ENCODE measurements at places on chromosomes 6 and 20.

- DNase-seq = no peak
Measured at GRCh38 chr20:3400260-3401155, 7.0 kb downstream of the DNAAF9 start.

- DNase-seq = no peak
Measured at GRCh38 chr6:145139140-145139850, 596.0 kb downstream of the EPM2A start.

GRCh38 chr6:111367393-111368088 lies 115.5 kb downstream of the REV3L start:
- DNase-seq = no peak

DNA sequence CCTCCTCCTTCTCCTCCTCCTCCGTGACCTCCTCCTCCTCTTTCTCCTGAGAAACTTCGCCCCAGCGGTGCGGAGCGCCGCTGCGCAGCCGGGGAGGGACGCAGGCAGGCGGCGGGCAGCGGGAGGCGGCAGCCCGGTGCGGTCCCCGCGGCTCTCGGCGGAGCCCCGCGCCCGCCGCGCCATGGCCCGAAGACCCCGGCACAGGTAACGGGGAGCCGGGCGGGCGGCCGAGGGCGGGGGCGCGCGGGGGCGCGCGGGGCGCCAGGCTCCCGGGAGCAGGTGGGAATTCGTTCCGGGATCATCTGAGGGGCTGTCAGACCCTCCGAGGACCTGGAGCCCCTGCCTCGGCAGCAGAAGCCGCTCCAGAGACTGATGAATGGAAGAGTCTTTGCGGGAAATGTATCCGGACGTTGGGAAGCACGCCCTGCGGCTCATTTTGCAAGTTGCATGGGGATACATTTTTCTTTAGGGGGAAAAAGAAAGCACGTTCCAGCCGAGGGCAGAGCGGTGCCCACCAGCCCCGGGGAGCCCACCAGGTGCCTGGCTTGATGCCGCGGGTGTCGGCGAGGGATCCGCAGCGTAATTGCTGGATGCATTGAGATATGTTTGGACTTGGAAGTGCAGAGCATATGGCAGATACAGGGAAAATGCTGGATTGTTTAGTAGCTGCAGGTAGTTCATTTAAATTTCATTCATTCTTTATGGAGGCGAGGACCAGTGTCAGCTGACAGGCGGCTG lies 394 bp downstream of the MYB start:
- no peak for DNase-seq

DNA sequence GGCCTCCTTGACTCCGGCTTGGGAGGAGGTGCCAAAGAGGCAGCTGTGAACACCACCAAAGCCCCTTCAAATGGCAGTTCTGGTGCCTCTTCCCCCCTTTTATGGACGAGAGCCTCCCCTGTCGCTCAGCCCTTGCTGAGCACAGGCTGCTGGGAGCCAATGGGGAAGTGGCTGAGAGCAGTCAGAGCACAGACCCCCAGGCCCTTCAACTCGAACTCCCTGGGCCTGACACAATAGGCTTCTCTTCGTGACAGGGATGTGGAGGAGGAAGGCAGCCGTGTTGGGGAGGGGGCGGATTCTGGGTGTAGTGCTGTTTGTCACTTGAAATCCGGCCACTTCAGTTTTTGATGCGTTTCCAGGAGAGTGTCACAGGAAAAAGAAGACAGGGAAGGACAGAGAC lies at the start of gene PDYN:
Gene PDYN, minus strand, starts transcription at position 73 of the 400 bp plus-strand sequence. CDS start 10,974 bp downstream, outside the sequence.
- no peak for DNase-seq

DNA sequence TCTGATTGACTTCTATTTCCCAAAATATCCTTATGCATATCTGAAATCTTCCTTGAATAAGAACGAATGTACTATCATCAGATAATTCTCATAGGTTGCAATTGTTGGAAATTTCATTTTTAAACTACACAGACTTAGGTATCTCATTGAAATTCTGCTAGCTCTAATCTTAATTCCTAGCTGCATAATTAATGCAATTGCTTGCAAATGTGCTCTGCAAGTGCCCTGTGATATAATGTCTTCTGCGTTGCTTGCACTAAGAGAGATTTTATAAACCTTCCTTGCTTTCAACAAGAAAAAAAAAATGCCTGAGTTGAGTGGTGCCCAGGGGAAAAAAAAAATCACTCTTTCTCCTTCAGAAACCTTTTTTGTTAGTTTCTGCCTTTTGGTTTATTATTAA lies 354.9 kb downstream of the TFAP2A start:
- no peak for DNase-seq

DNA sequence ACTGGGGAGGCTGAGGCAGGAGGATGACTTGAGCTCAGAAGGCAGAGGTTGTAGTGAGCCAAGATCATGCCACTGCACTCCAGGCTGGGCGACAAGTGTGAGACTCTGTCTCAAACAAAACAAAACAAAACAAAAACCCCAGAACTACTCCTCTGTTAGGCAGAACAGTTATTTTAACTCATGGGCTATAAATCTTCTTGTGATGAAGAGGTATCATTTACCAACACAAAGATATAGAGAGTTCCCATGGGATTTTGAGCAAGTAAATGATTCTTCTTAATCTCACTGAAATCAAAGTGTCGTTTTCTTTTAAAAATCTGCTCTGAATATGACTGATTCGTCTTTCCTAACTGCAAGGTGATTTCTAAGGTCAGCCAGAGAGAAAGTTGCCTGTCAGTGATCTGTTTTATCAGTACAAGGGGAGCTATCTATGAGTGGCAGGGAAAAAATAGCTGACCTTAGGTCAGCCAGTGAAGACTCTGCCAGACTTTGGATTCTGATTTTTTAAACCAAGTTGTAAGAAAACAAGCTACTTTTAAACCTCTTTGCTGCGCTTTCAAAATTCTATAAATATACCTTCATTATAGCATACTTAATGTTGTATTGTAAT lies 3.8 kb upstream of the DSP start:
- DNase-seq = no peak

DNA sequence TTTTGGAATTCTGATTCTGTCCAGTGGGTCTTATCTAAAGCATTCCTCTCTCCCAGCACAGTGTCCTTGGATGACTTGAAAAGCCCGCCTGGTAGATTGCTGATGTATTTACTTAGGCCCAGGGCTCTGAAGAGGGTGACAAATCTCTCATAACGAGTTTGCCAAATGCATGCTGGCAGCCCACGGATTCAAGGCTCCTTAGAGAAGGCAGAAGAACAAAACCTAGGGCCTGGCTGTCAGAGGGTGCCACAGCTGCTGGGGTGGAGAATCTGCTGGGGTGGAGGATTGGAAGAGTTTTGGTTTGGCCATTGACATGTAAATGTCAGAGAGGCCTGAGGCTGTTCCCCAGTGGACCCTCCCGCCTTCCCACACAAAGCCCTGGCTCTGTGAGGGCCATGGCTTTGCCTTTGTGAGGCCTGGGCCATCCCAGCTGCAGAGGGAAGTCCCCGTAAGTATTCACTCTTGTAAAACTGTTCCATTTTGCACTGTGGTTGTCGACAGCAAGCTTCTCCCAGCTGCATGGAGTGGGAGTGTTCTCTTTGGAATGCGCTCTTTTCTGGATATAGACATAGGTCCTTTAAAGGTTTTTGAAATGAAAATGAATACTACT lies 50.3 kb downstream of the ANKRD6 start:
- no peak for DNase-seq

DNA sequence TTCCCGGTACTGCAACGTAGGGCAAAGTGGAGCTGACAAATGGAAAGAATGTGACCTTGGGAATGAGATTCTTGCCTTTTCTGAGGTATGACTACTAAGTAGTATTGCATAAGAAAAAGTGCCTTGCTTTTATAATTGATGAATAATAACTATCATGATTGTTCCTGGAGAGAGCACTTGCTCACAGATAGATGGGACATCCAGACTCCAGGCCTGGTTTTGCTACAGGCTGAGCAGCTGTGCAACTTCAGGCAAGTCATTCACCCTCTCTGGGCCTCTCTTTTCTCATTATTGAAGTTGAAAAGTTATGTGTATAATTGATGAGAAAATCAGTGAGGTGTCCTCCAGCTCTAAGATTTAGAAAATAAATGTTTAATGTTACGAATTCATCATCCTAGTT lies 53.6 kb upstream of the MBOAT1 start:
- no peak for DNase-seq

DNA sequence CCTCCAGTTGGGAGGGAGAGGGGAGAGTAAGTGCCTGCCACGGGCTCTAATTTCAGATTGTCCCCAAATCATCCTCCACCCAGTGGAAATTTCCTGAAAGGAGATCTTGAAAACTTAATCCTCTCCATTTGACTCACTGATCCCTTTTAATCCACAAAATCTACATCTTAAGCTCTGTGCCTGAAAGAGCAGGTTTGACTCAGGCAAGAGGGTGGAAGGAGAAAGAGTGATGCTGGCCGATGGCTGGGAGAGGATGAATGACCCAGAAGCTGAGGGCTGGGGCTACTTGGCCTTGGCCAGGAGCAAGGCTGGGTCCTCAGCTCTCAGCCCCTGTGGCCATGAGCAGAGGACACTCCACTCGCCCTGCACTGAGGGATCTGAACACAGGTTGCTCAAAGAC lies 8.1 kb downstream of the BPIFA2 start:
- no peak for DNase-seq

DNA sequence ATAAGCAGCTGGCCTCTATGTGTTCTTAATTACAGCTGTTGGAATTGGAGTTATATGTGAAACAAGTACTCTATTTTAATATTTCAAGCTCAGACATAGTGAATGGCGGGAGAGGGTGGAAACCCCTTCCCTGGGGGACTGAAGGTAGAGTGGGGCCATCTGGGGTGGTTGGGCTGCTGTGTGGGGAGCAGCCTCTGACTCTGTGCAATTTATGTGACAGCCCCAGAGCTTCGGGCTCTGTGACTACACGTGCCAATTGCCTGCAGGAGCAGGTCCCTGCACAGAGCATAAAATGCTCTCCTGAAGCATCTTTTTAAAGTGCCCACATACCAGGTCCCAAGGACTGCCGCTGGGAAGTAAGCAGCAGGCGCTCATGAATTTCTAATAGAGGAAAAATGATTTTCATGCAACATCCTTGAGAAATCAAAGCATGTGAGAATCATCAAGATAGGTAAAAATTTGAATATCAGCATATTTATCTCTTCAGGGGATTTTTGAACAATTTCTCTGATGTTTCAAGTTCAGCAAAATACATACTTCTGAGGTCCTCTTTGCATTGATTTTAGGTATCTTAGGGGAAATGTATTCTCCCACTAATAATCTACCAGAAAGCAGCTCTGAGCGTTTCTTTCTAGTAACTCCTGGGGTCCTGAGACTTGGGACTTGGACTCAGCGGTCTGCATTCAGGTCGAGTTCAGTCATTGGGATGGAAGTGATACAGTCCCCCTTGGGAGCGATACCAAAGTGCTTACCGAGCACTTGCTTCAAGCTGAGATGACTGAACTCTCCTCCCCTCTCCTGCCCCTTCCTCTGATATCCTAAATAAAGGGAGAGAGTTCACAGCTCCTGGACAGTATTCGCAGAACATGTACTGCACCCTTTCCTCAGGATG lies 40.0 kb downstream of the ALDH8A1 start:
- DNase-seq = no peak

DNA sequence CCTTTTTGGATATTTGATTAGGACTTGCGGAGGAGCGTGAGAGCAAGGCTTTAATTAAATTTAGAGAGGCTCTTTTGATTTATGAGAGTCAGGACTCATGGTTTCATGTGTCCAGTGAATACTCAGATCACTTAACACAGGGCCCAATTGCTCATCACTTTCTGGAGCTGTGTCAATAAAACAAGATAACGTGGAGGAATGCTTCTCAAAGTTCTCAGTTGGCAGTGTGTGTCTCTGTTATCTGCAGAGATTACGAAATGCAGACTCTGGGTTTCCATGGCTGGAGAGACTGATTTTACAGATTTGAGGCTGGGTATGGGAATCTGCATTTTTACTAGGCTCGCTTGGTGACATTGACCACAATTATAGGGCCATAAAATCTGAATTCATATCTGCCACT lies 335.8 kb upstream of the FLRT3 start:
- DNase-seq = no peak

DNA sequence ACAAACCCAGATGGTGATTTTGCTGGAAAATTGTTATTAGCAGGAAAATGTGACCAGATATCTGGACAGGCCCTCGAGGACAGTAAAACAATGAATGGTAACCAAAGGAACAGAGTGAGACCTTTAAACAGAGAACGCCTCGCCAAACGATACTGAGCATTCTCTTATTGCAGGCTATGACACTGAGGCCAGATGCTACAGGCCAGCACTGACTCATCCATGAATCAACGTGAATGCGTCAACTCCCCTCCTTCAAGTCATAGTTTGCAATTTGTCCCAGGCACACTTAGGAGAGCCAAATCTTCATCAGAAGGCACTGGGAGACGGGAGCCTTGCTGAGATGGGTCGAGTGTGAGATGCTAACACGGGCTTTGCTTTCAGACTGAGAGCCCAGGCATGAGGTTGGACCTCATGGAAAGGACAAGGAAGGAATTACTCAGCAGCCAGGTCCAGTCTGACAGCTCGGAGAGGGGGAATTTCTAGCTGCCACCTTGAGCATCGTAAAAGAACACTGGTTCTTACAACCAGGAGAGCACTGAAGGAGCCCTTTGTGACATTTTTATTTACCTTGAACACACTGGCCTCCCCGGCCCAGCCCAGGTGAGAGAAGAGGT lies 60.7 kb downstream of the BMP7 start:
- no peak for DNase-seq

DNA sequence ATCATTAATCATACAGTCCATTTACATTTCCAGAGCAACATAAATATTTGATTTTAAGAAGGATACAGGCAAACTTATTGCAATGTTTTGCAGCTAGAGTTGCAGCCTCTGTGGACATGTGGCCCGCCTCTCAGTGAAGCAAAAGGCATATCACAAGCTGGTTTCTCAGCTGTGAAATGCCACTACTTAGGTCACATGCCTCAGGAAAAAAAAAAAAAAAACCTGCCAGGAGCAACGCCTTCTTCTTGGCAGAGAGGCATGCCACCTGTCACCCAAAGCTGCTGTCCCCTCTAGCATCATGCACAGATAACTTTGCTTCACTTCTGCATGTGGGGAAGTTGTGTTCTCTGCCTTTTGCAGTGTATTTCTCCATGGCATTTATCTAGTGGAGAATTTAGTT lies 18.5 kb downstream of the GRM1 start:
- DNase-seq = no peak

DNA sequence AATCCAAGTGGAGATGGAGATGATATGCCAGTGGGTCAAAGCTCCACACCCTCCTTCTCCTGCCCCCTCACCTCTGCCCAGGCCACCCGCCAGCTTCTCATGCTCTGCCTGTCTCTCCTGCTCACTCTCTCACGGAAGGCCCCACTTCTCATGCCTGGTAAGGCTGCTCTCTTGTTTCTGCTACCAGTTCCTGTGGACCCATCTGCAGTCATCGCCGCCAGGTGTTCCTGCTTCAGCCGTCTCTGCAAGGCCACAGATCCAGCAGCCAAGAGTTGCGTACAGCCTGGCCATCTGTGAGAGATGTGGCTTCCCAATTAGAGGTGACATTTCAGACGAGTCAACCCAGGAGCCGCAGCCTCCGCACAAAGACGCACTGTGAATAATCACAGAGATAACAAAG lies 40.8 kb upstream of the NXT1 start:
- DNase-seq = no peak

GRCh38 chr6:121559611-121560269 lies 124.3 kb downstream of the GJA1 start:
- DNase-seq = no peak

- DNase-seq = no peak
Measured at GRCh38 chr6:9409126-9409525, 973.8 kb upstream of the SLC35B3 start.

Data from KBM-7 (cell line).